ENCODE measurements at places on chromosomes 7 and 10. TPM values are rescaled to one million over a fixed set of nuclear protein-coding genes. Genes with fewer than 3 reads are reported as not detected.

The CYP3A4 gene
- not detected for total RNA-seq

The FFAR4 gene
- not detected for total RNA-seq

The AOC1 gene
- not detected for total RNA-seq

The RAB19 gene
- total RNA-seq = not detected

The ABCB1 gene
- 1.4 TPM for total RNA-seq

The FAM20C gene
- total RNA-seq = 106 TPM

Data from thoracic aorta (tissue), 2 donors.